ENCODE measurements at places on chromosomes 12 and 14.

DNA sequence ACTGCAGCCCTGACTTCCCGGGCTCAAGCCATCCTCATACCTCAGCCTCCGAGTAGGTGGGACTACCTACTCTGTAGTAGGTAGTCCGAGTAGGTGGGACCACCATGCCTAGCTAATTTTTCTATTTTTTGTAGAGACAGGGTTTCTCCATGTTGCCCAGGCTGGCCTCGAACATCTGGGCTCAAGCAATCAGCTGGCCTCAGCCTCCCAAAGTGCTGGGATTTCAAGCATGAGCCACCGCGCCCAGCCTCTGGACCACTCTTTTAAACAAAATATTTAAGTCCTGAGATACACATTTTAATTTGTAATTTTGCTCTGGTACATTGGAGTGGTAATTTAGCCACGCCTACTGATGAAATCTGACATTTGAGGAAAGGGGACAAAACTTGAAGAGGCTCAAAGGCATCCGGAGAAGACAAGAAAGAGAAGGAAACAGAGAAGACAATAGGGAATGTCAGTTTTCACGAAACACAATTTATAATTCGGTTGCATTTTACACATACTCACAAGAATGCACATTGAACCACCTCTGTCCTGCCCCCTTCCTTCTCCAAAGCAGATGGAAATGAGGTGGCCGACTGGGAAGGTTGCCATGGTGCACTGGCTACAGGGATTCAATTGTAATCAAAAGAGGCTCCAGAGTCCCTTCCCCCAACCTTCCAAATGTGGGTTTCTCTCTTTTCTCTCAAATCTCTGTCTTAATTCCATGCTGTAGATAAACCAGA lies 9.7 kb upstream of the TUBA1A start:
- H3K4me3 ChIP-seq = no peak overlapping the region
- no peak overlapping the region for H3K27ac ChIP-seq
- H3K4me1 ChIP-seq = peaks cover 9% of the 10 kb centered on the region
- H3K27me3 ChIP-seq = no peaks in the 10 kb centered on the region
- DNase-seq = peak; percentile 57
- H3K36me3 ChIP-seq = no peaks in the 10 kb centered on the region

- no peaks in the 10 kb centered on the region for H3K4me1 ChIP-seq
- no peaks in the 10 kb centered on the region for H3K27me3 ChIP-seq
- no peaks in the 10 kb centered on the region for H3K36me3 ChIP-seq
These were observed 249.1 kb downstream of the ADGRD1 start for GRCh38 chr12:131202592-131203378.

GRCh38 chr12:66232263-66232662 lies 43.2 kb downstream of the IRAK3 start:
- DNase-seq = no peak
- H3K27ac ChIP-seq = no peak overlapping the region
- no peak overlapping the region for H3K4me3 ChIP-seq
- no peaks in the 10 kb centered on the region for H3K27me3 ChIP-seq
- H3K36me3 ChIP-seq = no peaks in the 10 kb centered on the region

GRCh38 chr12:25769082-25769945 lies 189.2 kb upstream of the RASSF8 start:
- no peaks in the 10 kb centered on the region for H3K36me3 ChIP-seq
- no peaks in the 10 kb centered on the region for H3K4me1 ChIP-seq
- no peak overlapping the region for H3K4me3 ChIP-seq
- H3K27ac ChIP-seq = no peak overlapping the region

- H3K36me3 ChIP-seq = no peaks in the 10 kb centered on the region
- no peaks in the 10 kb centered on the region for H3K4me1 ChIP-seq
- DNase-seq = no peak
- H3K27me3 ChIP-seq = peaks cover 6% of the 10 kb centered on the region
- H3K4me3 ChIP-seq = no peak overlapping the region
These were observed 195.7 kb downstream of the RBM19 start for GRCh38 chr12:113770389-113770865.

DNA sequence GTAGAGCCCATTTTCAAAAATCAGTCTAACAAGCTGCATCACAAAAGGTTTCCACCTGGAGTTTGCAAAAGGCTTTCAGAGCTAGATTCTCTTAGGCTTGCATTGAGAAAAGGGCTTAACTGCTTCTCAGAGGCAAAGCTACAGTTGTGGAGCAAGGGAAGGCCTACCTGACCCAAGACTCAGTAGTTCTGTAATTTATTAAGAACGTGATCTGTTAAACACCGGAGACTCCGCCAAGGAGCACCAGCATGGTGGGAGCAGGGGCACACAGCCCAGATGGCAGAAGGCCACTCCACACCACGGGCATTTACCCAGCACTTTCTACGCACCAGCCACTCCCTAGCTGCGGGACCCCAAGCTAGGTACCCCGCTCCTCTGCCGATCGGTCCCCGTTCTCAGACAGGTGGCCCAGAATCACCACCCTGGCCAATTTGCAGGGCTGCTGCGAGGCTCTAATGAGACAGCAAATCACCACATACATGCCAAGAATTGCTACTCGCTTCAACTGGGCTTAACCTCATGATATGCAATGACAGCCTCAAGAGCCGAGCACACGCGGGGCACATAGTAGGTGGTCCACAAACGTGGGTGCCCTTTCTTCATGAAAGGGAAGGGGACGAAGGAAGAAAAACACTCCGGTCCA lies 1.5 kb downstream of the ITPK1 start:
- H3K27me3 ChIP-seq = no peaks in the 10 kb centered on the region
- H3K4me1 ChIP-seq = peaks cover 41% of the 10 kb centered on the region
- H3K4me3 ChIP-seq = peak overlapping the region; percentile 94
- no peaks in the 10 kb centered on the region for H3K36me3 ChIP-seq

GRCh38 chr12:125151284-125151683 lies 86.0 kb downstream of the AACS start:
- no peaks in the 10 kb centered on the region for H3K36me3 ChIP-seq
- no peak for DNase-seq

- H3K27me3 ChIP-seq = peaks cover 14% of the 10 kb centered on the region
- no peaks in the 10 kb centered on the region for H3K4me1 ChIP-seq
- H3K27ac ChIP-seq = no peak overlapping the region
- H3K36me3 ChIP-seq = no peaks in the 10 kb centered on the region
- DNase-seq = no peak
These were observed 5.0 kb downstream of the TTC9 start for GRCh38 chr14:70646705-70647104.

DNA sequence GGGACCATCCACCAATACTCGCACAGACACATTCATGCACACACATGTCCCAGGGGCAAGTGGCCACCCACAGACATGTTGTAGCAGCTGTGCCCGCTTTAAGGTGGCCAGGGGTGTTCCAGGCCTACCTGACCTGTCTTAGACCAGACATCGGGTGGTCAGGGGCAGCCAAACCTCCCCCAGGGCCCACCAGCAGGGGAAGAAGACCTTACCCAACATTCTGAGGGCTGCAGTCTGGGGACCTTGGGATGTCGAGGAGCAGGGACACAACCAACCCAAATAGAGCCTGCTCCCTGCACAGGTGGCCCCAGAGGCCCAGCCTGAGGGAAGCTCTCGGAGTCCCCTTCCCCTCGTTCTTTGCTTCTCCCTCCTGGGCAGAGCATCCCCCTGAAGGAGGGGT lies 1.7 kb upstream of the TMEM119 start:
- no peak overlapping the region for H3K27ac ChIP-seq
- no peak overlapping the region for H3K4me3 ChIP-seq
- no peaks in the 10 kb centered on the region for H3K4me1 ChIP-seq
- no peaks in the 10 kb centered on the region for H3K27me3 ChIP-seq
- no peak for DNase-seq
- H3K36me3 ChIP-seq = no peaks in the 10 kb centered on the region

- no peak for DNase-seq
- no peaks in the 10 kb centered on the region for H3K27me3 ChIP-seq
- no peaks in the 10 kb centered on the region for H3K36me3 ChIP-seq
These were observed 81.0 kb downstream of the DUSP16 start for GRCh38 chr12:12481631-12482030.

- peak within 1 kb of the TSS; percentile 82 for H3K4me3 ChIP-seq
- no peaks in the 10 kb centered on the region for H3K27me3 ChIP-seq
- no peaks in the 10 kb centered on the region for H3K36me3 ChIP-seq
- peaks cover 24% of the 10 kb centered on the region for H3K4me1 ChIP-seq
- peak within 1 kb of the TSS; percentile 91 for H3K27ac ChIP-seq
These were observed at the start of gene TIGAR for GRCh38 chr12:4320853-4321701. Gene TIGAR (plus strand): TSS chr12:4321213. CDS start chr12:4321272, 59 bp downstream.

- no peak overlapping the region for H3K4me3 ChIP-seq
- no peaks in the 10 kb centered on the region for H3K4me1 ChIP-seq
- H3K27ac ChIP-seq = no peak overlapping the region
- H3K36me3 ChIP-seq = no peaks in the 10 kb centered on the region
- no peaks in the 10 kb centered on the region for H3K27me3 ChIP-seq
These were observed 42.0 kb upstream of the C14orf180 start for GRCh38 chr14:104537613-104537988.

GRCh38 chr12:79119796-79120195 lies 255.2 kb downstream of the SYT1 start:
- H3K36me3 ChIP-seq = no peaks in the 10 kb centered on the region
- no peak overlapping the region for H3K27ac ChIP-seq
- no peak for DNase-seq
- no peak overlapping the region for H3K4me3 ChIP-seq
- H3K27me3 ChIP-seq = no peaks in the 10 kb centered on the region

All from heart left ventricle (tissue), 16 donors.